Upper lobe of right lung (tissue), 1 donor: ENCODE measurements at places on chromosomes 11 and 22.

DNA sequence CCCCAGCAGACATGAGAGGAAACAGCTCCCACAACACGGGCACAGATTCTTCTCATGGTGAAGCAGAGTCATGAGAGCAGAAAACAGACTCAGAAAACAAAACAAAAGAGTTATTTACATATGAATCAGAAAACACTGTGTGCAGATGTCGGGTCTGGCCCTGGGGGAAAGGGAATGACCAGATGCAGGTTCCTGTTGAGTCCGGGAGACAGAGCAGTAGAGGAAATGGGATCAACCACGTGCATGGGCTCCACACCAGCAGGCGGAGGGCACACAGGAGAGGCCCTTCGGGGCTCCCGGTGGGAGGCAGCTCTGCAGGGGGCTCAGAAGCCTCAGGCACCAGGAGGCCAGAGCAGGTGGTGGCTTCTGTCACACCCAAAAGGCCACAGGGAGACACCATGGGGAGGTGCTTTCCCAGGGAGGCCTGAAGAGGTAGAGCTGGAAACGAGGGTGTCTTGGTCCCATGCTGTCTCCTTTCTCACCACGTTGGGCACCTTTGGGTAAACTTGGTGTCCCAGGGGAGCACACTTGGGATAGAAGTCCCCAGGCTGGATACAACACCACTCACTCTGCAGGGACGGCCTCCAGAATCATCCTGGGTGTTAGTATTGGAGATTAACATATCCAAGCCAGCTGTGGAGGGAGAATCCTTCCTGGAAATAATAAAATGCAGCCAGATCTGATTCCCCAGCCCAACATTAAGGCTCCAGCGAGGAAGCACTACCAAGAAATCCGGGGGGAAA lies 764.7 kb downstream of the BRD1 start:
- H3K27me3 ChIP-seq = peaks cover 18% of the 10 kb centered on the region
- H3K4me1 ChIP-seq = no peaks in the 10 kb centered on the region
- H3K27ac ChIP-seq = no peak overlapping the region
- no peak overlapping the region for H3K4me3 ChIP-seq
- peak; percentile 37 for DNase-seq

DNA sequence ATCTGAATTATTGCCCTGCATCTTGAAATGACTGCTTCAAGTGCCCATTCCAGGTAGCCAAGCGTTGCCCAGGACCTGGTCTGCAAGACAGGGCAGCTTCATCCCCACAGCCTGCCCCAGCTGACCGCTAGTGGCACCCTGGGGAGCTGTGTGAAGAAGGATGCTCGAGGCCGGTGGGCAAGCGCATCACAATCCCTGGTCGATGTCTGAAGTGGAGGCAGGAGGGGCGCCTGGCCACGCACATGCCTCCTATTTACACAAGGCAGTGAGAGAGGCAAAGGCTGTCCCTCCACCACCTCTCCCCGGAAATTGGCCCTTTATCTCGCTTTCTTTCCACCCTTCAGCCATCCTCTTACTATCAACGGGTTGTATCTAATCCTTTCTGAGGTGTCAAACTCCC lies 28.1 kb upstream of the PHF21A start:
- no peak overlapping the region for H3K4me3 ChIP-seq
- DNase-seq = no peak
- no peaks in the 10 kb centered on the region for H3K36me3 ChIP-seq
- no peaks in the 10 kb centered on the region for H3K27me3 ChIP-seq
- no peak overlapping the region for H3K27ac ChIP-seq

GRCh38 chr11:2559527-2560311 lies 114.9 kb downstream of the KCNQ1 start:
- DNase-seq = peak; percentile 56
- H3K36me3 ChIP-seq = no peaks in the 10 kb centered on the region
- no peak overlapping the region for H3K27ac ChIP-seq
- H3K4me1 ChIP-seq = no peaks in the 10 kb centered on the region

DNA sequence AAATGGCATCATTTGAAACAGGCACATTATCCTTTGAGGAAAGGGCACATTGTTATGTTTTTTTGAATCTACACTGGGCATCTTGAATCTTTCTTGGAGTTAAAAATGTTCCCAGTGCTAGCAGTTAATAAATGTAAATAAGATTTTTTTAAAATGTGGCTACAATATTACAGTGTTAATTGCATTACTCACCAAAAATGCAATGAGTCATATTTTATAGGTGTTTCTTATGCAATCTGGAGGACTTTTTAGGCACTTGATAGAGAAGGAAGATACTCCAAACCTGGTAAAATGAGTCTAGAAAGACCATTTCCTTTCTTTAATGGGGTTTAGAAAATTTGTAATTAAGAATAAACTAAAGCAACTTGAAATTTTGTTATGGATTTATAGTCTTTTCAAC lies 238.0 kb downstream of the METTL15 start:
- no peaks in the 10 kb centered on the region for H3K36me3 ChIP-seq
- H3K4me1 ChIP-seq = no peaks in the 10 kb centered on the region
- DNase-seq = no peak
- H3K27ac ChIP-seq = no peak overlapping the region

DNA sequence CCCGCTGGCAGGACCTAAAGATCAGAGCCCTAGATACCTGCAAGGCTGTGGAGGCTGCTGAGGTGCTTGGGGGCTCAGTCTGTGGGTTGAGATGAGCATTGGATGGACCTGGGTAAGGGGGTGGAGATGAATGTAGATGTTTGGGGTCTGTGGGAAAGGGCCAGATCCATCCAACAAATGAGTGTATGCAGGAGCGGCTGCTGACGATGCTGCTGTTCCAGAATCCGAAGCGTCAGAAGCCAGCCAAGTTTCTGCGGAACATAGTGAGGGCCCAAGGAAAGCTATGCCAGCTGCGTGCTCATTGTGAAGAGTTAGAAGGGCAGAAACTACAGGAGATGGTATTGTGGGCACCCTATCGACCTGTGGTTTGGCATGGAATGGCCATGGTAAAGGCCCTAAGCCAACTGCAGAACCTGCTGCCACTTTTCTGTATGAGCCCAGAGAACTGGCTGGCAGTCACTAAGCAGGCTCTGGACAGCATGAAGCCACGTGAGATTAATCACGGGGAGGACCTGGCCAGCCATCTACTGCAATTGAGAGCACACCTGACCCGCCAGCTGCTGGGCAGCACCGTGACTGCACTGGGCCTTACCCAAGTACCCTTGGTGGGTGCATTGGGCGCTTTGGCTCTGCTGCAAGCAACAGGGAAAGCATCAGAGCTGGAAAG lies 36.6 kb downstream of the RRP8 start:
- no peak for DNase-seq
- H3K36me3 ChIP-seq = no peaks in the 10 kb centered on the region
- H3K27me3 ChIP-seq = no peaks in the 10 kb centered on the region
- no peak overlapping the region for H3K4me3 ChIP-seq

GRCh38 chr11:29282088-29282487 lies 734.7 kb downstream of the KCNA4 start:
- H3K36me3 ChIP-seq = no peaks in the 10 kb centered on the region
- no peaks in the 10 kb centered on the region for H3K27me3 ChIP-seq
- H3K4me3 ChIP-seq = no peak overlapping the region

- no peaks in the 10 kb centered on the region for H3K27me3 ChIP-seq
- no peak overlapping the region for H3K4me3 ChIP-seq
- H3K4me1 ChIP-seq = no peaks in the 10 kb centered on the region
These were observed 124.3 kb upstream of the ALX4 start for GRCh38 chr11:44434191-44434590.

DNA sequence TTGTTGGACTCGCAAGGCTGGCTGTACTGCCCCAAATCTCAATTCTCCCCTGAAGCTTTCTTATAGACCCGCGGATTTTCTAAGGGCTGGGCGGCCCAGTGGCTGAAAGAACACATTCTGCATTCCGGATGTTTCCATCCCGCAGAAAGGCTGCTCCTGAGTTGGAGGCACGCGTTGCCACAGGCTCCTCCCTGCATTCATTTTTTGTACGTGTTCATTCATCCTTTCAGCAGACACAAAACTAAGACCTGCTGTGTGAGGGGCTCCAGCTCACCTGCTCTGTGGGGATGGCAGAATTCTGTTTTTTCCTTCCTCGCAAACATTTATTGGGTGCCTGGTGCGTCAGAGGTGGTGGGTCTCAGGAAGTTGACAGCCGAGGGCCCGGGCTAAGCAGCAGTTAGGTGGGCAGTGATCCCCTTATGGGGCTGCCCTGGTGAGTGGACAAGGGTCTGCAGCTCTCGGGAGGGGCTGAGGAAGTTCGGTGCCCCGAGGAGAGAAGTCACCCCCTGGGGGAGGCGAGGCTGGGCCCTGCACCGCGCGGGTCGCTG lies 23.7 kb downstream of the SHANK3 start:
- H3K4me1 ChIP-seq = peaks cover 17% of the 10 kb centered on the region
- no peak for DNase-seq
- no peaks in the 10 kb centered on the region for H3K27me3 ChIP-seq
- H3K27ac ChIP-seq = no peak overlapping the region
- peak overlapping the region; percentile 29 for H3K4me3 ChIP-seq

DNA sequence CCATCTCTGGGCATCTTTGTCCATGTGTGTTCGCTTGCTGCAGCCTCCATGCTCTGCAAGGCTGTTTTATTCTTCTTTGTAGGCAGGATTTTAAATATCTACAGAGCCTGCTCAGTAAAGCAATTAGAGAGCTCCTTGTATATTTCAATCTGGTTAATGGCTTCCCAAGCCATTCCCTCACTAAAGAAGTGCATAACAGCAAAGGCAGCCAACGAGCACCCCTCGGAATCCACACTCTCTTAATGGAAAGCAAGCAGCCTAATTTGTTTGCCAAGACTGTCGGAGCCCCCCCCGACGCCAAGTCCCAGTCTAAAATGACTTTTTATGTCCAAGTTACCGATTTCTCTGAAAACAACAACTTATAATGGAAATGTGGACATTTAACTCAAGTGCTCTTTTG lies 123.6 kb downstream of the ARL14EP start:
- no peak overlapping the region for H3K27ac ChIP-seq
- H3K4me1 ChIP-seq = no peaks in the 10 kb centered on the region

DNA sequence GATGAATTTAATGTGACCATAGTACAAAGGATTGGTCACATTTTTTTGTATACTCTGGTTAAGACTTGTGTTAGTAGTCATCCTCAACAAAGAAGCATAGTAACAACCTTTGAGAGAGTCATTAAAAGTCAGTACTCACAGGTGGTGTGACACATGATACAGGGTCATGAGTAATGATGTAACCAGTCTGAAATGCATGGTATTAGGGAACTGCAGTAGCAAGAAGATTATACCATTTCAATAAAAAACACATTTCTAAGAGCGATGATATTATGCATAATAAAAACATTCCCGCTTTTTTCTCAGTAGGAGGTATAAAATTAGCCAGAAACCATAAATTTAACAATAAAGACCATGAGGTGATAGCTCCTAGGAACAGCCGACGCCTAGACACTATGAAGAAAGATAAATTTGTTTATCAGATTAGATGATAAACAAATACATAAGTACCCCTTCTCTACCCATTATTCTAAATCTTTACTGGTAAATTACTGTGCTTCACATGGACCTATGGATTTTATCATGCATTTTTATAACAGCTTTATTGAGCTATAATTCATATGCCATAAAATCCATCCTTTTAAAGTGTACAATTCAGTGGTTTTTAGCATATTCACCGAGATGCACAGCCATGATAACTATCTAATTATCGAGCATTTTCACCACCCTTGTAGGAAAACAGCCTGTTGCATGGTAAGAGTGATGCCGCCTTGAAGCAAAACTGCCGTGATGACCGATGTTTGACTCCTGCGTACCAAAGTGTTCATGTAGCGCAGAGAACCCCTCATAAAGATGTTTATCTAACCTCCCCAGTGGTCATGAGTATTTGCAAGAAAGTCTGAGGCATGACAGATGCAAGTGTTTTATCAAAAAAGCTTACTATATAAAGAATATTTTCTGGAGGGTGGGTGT lies 41.8 kb downstream of the TMPRSS5 start:
- H3K27me3 ChIP-seq = no peaks in the 10 kb centered on the region
- DNase-seq = no peak
- H3K4me3 ChIP-seq = no peak overlapping the region
- H3K36me3 ChIP-seq = no peaks in the 10 kb centered on the region
- H3K4me1 ChIP-seq = no peaks in the 10 kb centered on the region
- no peak overlapping the region for H3K27ac ChIP-seq

DNA sequence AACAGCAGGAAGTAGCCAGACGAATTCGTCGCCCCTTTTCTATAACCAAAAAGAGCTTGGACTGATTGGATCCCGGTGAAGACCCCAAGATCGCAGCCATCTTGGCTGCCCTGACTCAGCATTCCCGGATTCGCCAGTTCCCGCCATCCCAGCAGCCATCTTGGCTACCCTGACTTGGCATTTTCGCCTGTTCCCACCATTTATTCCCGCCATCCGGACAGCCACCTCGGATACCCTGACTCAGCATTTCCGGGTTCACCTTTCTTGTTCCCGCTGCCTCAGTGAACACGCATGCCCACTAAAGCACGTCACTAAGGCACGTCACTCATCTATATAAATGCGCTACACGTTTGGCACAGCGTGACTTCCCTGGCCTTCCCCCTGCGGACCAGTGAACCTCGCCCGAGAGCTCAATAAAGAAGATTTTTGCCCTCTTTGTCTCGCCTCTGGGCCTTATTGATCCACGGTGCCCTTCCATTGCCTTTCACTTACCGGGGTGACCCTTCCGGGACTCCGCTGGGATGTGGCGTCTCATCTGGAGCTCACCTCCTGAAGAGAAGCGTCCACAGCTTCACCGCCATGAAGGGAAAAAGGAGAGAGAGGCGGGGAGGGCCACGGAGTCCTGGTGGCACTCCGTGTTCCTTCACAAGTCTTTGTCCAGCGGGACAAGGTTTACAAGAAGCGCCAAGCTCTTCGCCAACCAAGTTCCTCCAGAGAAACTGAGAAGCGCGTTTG lies 4.0 kb upstream of the OR56A3 start:
- no peaks in the 10 kb centered on the region for H3K27me3 ChIP-seq
- DNase-seq = no peak
- no peak overlapping the region for H3K27ac ChIP-seq
- no peak overlapping the region for H3K4me3 ChIP-seq
- H3K36me3 ChIP-seq = no peaks in the 10 kb centered on the region

- H3K27me3 ChIP-seq = no peaks in the 10 kb centered on the region
- H3K27ac ChIP-seq = peak overlapping the region; percentile 70
- DNase-seq = no peak
- no peak overlapping the region for H3K4me3 ChIP-seq
These were observed 58.4 kb downstream of the PPFIBP2 start for GRCh38 chr11:7572001-7572712.

DNA sequence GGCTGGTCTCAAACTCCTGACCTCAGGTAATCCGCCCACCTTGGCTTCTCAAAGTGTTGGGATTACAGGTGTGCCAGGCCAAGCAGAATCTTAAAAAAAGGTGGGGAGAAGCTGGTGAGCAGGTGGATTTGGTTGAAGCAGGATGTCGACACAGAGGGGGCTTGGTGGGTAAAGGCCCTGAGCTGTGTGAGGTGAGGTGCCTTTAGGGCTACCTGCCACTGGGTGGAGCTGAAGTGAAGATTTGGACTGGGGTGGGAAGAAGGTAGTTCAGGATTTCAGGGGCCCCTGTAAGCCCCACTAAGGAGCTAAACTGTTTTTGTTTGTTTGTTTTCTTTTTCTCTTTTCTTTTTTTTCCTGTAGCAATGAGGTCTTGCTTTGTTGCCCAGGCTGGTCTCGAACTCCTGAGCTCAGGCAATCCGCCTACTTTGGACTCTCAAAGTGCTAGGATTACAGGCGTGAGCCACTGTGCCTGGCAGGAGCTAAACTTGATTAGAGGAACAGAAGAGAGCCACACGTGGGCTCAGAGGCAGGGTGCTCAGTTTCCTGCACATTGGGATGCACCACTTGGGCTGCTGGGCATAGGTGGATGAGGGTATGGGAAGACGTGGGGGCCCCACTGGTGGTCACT lies 6.0 kb downstream of the P2RX6 start:
- no peaks in the 10 kb centered on the region for H3K4me1 ChIP-seq
- no peaks in the 10 kb centered on the region for H3K27me3 ChIP-seq
- no peak overlapping the region for H3K4me3 ChIP-seq
